ENCODE measurements at places on chromosomes 12 and 14. TPM values are rescaled to one million over a fixed set of nuclear protein-coding genes. Genes with fewer than 3 reads are reported as not detected.
A peak's percentile ranks its signal among the peaks of the same experiment; 100 is the strongest.

DNA sequence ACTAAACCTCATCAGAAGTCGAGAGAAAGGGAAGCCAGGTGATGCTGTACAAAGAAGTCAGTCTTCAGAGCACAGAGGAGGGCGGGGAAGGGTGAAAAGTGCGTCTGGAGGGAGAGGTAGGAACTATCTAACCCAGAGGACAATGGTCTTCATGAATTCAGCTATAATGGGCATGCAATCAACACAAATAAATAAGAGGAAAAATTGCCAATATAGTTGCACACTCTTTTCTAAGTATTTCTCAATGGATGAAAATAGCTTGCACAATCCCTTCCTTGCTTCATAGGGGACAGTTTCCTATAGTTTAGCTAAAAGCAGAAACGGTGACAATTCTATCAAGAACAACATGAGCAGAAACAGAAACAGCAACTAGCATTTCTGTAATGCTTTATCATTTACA, 931.2 kb downstream of the AACS start:
- DNase-seq: no peak

Gene ANAPC5
- 135 TPM for polyA plus RNA-seq

DNA sequence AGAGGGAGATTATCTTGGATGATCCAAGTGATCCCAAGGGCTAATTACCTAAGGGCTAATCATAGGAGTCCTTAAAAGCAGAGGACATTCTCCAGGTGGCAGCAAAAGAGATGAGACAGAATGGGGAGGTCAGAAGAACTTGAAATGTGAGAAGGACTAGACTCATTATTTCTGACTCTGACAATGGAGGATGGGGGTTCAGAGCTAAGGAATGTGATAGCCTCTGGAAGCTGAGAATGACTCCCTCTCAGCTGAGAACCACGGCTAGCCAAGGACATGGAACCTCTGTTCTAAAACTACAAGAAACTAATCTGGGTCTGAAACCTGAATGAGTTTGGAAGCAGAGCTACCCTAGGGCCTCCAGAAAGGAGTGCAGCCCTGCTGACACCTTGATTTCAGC, 35.6 kb upstream of the ANKS1B start:
- no peak for DNase-seq

GRCh38 chr12:123859035-123859434, 96.9 kb downstream of the DNAH10 start:
- DNase-seq: no peak

Gene DCN
- polyA plus RNA-seq: 55.4 TPM

GRCh38 chr12:15220915-15221885, at the start of gene RERG:
TSS of gene RERG (minus strand) at chr12:15221417. CDS start at chr12:15217489, 3,928 bp downstream.
- peak; percentile 71 for DNase-seq

DNA sequence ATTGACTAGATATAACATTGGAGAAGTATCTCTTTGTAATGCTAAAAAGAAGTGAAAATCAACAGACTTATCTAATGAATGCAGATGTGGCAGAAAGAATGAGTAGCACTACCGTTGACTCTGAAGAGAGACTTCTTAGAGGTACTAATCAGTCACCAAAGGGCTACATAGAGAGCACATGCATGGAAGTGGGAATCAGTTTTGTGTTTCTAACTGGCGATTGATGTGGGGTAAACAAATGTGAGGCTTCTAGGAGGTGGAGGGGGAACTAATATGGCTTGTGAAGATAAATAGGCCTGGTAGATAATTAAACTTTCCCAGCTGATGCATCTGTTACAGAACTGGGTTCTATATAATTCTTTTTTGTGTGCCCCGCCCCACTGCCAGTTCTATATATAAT, 10.5 kb downstream of the COCH start:
- DNase-seq: no peak

DNA sequence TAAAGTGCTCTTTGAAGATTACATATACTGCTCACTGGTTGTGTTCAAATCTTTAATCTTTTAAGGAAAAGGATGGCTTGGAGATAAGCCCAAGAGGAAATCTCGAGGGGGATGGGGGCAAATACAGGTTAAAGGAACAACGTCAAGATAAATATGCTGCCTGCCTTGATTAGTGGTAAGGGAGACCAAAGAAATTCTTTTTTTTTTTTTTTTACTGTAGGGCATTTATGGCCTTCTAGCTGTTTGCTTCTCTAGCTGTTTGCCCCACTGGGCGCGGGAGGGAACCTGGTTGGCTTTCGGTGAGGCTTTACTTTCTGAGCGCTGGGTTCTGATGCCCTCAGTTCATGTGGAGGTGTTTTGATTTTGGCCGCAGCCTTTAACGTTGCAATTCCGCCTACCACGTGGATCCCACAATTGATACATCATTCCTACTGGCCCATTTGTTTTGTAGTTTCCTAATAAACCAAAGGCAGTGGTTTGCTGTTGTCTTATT, 5.7 kb downstream of the CCND2 start:
- DNase-seq: peak; percentile 83

Gene LPCAT3
- 83.2 TPM for polyA plus RNA-seq

Gene MYO1H
- 1.6 TPM for polyA plus RNA-seq

DNA sequence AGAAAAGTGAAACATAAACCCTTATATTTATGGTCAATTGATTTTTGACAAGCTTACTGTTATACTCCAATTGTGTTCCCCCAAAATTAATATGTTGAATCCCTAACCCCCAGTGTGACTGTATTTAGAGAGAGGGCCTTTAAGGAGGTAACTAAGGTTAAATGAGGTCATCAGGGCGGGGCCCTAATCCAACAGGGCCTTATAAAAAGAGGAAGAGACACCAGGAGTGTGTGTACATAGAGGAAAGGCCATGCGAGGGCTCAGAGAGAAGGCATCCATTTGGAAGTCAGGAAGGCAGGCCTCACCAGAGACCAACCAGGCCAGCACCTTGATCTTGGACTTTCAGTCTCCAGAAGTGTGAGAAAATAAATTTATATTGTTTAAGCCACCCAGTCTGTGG, 6.5 kb upstream of the VTI1B start:
- no peak for DNase-seq

- peak; percentile 86 for DNase-seq
Measured at GRCh38 chr12:11717519-11717961, 68.1 kb downstream of the ETV6 start.

DNA sequence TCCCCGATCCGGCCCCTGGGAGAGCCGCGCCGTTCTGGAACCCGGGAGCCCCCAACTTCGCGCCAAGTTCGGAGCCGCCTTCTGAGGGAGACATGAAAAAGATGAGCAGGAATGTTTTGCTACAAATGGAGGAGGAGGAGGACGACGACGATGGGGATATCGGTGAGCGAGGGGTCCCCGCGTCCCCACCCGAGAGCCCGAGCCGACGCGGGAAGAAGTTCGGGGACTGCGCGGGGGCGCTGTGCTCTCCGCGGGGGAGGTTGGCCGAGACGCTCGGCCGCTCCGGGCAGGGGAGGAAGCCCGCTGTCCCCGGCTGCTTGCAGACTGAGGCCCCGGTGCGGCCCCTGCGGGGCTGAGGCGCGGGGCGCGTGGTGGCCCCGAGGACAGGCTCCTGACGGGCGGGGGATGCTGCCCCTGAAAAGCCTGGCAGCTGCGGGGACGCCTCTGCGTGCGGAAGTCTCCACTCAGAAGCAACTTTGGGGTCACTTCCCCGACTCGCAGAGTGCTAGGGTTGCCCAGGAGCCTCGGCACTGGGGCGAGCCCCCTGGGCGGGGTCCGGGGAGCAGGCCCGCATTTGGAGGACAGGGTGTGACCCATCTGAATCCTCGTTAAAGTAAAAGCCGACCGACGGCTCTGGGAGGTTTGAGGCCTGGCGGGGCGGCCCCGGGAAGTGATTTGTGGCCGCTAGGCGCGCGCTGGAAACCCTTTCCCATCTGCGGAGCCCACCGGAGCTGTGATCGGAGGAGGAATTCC, 511 bp downstream of the ANO6 start:
- DNase-seq: peak; percentile 49

Gene SLC39A2
- polyA plus RNA-seq: not detected

Gene ASCL1
- polyA plus RNA-seq: not detected

Gene RDH12
- not detected for polyA plus RNA-seq

- DNase-seq: no peak
Measured at GRCh38 chr12:79765157-79765556, 74.4 kb upstream of the PAWR start.

DNA sequence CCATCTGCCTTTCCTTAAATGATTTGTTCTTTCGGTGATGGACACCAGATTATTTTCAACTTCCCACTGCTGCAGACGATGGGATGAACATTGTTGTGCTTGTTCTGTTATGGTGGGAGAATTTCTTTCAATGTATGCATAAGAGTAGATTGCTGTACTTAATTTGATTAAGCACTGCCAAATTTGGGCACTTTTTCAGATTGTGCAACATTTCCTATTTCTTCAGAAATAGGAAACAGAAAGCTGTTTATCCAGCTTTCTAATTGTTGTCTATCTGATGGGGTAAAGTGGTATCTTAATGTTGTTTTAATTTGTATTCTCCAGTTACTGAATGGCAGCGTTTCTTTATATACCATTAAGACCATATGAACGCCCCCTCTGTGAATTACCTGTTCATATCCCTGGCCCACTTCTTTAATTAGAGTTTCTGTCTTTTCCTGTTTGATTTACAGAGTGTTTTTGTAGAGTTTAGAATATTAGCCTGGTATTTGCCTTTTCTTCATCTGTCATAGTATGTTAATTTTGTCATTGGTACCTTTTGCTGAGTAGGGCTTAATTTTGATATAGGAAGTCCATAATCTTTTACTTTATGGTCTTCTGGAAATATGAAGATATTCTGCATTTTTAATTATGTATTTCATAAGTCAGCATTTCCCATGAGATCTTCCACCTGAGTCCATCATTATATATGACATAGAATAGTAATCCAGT, 59.6 kb downstream of the DIP2B start:
- no peak for DNase-seq

DNA sequence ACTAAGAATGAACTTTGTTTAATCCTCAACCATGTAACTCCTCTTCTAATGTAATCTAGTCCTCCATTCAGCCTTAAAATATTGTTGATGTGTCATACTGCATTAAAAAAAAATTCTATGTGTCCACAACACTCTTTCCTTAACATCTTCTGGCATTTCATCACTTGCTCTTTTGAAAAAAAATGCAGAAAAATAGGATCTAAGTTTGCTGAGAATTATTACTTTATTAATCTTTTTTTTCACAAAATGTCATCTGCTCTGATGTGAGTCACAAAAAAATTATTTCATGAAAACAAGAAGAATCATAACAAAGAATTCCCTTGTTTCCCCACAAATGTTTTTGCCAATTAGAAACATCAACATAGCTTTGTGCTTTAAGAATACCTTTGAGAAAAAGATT, 410.1 kb upstream of the MGAT4C start:
- DNase-seq: no peak

GRCh38 chr14:46036099-46036498, 615.5 kb downstream of the RPL10L start:
- no peak for DNase-seq

DNA sequence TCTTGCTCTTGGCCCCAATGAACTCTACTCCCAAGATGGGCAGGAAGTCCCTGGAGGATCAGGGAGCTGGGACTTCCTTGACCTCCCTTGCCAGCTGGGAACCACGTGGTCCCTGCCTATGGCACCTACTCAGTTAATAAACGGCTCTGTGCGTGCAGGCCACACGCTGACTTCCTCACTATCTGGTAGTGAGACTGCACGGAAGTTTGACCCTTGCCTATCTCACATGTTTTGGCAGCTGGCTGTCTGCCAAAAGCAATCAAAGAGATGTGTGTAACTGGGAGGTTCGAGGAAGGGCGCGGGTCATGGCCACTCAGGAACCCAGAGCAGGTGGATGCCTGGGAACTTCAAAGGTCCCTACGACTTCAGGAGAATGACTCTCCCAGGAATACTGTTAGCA, 57.9 kb downstream of the RFLNA start:
- peak; percentile 100 for DNase-seq

Gene PLD4
- 0.42 TPM for polyA plus RNA-seq
